AG09319 (cell line): ENCODE measurements at places on chromosomes 2 and 18.

- no peak for DNase-seq
These were observed 367.4 kb downstream of the FBXO15 start for GRCh38 chr18:73780218-73780617.

GRCh38 chr2:163621445-163622004 is 114.3 kb downstream of the FIGN start:
- no peak for DNase-seq

DNA sequence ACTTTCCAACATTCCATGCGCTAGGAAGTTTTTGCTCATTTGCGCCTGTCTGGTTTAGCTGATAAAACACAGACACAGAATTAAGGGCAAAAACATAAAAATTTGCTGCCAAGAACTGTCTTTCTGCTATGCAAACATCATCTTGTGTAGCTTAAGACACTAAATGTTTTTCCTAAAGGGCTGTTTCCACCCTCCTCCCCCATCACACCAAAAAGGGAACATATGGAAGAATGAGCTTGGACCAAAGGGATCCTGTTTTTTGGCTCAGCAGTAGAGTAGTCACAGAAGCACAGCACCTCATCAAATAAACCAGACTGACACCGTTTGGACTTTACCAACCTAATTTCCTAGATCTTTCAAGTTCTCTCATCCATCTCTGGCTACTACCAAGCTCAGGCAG is 210.1 kb downstream of the ZNF521 start:
- DNase-seq: no peak

GRCh38 chr2:38191516-38191915 is 115.6 kb upstream of the CYP1B1 start:
- DNase-seq: no peak

DNA sequence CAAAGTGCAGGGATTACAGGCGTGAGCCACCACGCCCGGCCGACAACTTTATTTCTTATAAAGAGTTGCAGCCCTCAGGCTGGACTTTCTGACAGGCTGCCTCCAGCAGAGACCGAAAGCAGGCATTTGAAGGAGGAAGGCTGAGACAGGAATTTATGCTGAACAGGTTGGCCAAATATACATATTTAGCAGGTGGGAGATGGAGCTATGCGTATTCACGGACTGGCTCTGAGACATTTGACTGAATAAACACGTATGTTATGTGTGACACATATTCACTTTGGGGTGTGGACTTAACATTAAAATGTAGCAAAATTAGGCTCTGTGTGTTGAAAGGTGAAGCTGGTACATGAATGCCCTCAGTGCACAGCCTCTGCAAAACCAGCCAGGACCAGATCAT is 65.9 kb downstream of the SNTG2 start:
- DNase-seq: no peak

DNA sequence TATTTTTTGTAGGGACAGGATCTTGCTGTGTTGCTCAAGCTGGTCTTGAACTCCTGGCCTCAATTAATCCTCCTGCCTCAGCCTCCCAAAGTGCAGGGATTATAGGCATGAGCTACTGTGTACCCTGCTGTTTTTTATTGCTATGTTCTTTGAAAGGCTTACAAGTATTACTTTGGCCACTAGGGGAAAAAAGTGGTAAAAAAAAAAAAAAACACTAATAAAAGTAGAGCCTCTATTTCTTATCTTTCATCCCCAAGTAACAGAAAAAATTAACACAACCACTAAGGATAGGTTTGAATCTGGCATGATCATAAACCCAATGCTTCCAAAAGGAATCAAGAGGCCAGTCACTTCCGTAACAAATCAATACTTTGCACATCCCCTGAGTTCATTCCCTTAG is 11.6 kb downstream of the NOL10 start:
- no peak for DNase-seq

- no peak for DNase-seq
These were observed 12.5 kb upstream of the ARMC9 start for GRCh38 chr2:231185886-231186285.

DNA sequence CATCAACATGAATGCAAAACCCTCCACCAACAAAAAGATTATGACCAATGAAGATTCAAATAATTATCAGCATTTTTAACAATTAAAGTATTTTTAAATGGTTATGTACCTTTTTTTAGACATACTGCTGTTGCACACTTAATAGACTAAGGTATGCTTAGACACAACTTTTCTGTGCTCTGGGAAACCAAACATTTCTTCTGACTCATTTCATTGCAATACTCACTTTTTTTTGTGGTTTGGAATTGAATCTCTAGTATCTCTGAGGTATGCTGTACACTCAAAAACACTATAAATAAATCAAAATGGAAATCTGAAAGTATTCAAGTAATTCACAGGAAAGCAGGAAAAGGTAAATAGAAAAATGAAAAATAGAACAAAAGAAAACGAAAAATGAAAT is 247.9 kb upstream of the POU3F3 start:
- no peak for DNase-seq

DNA sequence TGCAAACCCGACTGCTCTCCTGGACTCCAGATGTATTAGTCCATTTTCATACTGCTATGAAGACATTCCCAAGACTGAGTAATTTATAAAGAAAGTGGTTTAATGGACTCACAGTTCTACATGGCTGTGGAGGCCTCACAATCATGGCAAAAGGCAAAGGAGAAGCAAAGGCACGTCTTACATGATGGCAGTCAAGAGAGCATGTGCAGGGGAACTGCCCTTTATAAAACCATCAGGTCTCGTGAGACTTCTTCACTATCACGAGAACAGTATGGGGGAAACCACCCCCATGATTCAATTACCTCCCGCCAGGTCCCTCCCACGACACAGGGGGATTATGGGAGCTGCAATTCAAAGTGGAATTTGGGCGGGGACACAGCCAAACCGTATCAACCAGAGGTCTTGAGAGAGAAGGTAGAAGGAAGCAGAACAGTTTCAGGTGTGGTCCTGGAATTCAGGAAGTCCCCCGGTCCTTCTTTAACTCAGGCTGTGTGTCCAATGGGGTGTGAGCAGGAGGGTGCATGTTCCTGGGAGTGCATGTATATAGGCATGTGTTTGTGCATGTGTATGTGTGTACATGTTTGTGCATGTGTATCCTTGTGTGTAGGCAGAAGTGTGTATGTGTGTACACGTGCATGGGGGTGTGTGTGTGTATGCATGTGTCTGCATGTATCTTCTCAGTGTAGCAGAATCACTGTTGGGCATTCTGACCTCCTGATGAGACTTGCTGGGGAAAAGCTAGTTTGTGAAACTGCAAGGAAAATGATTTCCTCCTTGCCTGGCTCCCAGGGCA is 46.2 kb downstream of the GREB1 start:
- DNase-seq: no peak

DNA sequence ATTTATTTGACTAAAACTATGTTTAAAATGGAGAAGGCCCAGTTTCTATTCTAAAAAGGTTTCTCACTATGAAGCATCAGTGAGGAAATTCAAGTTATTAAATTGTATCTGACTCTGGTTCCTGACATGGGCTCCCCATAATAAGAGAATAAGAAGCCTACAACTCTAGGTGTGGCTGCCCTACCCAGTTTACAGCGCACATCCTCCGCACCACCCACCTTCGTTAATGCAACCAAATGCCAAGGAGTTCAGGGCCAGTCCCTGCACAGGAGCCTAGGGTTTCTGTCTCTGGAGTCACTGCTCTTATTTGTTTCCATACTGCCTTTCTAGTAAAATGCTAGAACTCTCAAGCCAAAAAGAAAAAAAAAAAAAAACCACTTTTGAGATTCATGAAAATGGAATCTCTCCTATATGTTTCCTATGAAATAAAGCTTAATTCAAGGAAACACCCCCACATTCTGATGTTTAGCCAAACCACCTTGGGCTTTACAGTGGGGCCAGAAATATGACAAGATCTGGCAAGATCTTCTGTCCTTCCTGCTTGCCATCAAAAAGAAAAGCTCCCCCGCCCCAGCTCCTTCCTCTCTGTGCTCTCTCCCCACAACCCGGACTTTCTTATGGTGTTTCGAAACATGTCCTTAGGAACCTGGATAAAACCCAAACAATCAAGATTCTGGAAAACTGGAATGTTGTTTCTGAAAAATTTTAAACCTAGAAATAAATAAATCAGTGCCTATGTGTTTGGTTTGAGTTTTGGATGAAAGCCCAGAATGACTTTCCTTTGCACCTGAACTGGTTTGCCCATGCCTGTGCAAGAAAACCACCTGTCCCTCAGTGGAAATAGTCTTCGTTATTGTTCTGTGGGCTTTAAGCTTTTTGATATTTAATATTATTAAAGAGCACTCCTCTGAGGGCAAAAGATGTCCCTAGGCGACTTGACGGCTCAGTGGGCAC is 136.7 kb downstream of the SP3 start:
- no peak for DNase-seq

GRCh38 chr18:62258093-62258492 is 67.0 kb upstream of the TNFRSF11A start:
- DNase-seq: no peak

DNA sequence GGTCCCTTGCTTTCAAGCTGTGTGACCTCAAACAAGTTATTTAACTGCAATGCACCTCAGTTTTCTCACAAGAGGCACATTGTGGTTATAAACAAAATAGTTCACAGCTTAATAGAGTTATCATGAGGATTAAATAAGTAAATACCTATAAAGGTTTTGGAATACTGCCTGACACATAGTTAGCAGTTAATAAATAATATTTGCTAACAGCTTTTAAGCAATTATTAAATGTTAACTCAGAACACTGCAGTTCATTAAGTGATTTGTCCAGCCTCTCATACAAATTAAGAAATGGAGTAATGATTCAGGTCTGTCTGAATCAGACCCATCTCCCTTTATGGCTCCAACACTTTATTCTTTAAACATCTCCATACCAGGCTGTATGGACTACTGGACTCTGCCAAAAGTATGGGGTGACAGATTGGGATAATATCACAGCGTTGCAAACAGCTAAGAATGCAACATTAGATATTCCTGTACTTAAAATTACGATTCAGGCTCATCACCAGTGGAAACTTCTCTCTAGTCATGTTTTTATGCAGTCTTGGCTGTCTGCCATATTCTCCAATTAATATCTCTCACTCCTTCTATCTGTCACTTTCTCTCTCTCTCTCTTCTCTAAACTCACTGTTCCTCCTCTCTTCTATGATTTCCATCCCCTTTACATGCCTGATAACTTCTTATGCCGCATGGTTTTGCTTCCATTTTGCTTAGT is 370.6 kb upstream of the UBE2E3 start:
- no peak for DNase-seq

DNA sequence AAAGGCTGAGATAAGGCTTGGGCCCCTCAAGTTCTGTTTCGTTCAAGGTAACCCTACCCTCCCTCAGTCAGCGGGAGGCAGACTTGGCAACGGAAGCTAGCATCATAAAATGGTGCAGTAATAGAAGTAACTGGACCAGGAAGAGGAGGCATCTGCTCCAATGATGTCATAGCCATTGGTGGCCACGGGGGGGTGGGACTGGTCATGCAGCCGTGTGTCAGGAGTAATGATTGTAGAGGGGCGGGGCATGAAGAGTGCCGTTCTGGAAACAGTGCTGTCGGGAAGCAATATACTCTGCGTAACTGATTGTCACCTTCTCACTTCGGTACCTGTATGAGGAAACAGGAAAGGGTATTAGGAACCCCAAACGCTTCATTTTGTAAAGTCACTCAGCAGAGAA is 6.9 kb upstream of the POLR2D start:
- no peak for DNase-seq

DNA sequence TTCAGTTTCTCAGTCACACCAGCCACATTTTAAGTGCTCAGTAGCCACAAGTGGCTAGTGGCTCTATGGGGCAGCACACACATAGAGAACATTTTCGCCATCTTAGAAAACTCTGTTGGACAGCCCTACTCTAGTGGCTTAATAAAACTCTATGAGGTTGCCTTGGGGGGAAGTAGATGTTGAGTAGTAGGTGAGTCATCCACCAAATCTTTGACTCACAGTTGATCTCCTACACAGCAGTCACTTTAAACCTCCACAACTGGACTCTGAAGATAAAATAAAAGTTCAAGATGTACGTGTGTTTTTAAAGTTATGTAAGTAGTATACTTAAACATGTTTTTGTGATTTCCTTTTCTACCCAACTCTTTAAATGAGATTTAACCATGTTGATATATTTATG is 379.0 kb downstream of the SETBP1 start:
- DNase-seq: no peak

GRCh38 chr2:151261977-151262291 is 271 bp upstream of the RBM43 start:
- no peak for DNase-seq

DNA sequence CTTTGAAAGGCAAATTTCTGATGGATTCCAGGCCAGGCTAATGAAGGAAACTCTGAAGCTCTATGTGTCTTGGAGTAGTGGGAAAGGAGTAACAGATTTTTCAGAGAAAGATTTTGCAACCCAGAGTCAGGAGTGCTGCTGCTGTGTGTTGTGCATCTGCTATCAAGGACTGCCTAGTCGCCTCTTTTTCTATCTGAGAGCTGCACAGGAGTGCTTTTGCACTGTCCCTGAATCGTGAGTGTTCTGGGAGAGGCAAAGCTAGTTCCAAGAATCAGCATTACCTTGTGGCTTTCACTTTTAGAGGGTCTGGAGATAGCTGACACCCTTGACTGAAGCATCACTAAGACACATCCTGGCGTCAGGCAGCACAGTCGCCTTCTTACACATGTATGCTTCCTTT is 336.4 kb downstream of the PARD3B start:
- DNase-seq: no peak

DNA sequence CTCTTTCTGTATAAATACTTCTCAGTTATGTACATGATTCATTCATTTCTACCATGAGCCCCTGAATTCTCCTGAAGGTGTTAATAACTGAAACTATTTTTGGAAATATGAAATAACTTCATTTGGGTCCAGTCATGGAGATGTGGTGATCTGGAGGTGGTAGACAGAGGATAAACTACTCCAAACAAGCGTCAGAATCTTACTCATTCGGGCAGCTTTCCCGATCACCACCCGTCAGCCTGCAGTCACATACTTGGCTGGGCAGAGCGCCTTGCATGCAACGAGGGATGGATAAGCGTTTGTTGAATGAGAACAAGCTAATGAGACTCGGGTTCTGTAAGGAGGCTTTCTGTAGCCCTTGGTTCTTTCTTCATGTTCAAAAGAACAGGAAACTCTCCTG is 222.7 kb downstream of the CD226 start:
- no peak for DNase-seq

- DNase-seq: no peak
These were observed 498.3 kb downstream of the RIT2 start for GRCh38 chr18:42617221-42617620.
